NCI-H2227 treated with DMSO at 0.1 percent for 48 hours (cell line): ENCODE measurements at places on chromosomes 3 and 15.

DNA sequence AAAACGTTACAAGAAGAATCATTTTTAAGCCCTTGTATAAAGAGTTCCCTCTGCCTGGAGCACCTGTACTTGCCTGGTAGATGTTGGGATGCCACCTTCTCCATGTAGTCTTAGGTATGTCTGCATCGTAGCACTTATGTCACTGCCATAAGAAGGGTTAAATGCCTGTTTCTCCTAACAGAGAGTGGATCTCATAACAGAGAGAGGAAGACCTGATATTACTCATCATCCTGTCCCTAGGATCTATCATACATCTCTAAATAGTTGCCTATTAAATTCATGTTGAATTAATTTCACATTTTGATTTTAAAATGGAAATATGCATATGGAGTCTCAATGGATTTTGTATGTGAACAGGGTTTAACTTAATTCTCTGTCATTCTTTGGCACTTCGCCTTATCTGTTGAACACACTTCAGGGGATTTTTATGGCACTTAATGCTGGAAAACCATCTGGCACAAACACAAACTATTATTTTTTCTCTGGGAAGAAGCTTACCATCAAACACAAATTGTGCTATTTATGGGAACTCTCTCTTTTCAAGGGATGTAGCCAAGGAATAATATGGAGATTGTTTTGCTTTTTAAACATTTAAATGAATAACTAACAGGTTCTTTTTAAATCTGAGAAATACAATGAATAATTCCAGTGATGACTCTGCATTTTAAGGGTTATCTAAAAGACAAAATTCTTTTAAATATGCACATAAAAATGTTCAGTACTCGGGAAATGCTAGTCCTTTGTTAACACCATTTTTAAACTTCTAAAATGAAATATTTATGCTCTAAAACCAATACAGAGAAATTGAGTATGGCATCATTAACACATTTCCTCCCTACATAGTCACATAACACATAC lies 230.7 kb downstream of the ZNF385D start:
- no peak for DNase-seq

DNA sequence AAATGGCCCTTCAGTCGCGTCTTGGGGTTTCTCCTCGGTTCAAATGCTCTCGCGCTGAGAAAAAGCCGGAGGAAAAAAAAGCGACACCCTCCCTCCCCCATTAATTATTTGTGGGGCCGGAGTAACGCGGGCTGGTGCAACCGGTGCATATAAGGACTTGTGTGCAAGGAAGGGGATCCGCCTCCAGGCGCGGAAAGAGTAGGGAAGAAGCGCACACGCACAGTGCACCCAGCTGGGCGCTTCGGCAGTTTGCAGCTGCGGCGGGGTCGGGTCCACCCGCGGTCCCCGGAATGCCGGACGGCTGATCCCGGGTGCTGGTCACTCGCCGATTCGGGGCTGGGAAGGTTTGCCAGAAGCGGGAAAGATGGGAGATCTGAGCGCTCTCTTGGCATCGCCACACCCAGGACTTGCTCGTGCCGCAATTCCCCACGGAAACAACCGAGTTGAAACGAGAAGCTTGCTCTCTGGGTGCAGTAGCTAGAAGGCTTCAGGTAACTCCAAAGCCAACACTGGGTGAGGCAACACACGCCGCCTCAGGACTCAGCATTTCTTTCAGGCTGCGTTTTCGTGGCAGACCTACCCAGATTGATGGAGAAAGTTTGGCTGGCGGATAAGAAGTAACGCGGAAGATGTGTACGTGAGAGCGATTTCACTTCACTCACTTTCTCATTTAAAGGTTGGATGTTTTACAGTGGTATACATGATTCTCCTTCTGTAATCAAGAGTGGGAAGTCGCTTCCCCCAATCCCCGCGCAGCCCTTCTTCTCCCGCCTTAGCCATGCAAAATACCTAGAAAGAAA lies 720 bp upstream of the TNIK start:
- DNase-seq = peak; percentile 81

DNA sequence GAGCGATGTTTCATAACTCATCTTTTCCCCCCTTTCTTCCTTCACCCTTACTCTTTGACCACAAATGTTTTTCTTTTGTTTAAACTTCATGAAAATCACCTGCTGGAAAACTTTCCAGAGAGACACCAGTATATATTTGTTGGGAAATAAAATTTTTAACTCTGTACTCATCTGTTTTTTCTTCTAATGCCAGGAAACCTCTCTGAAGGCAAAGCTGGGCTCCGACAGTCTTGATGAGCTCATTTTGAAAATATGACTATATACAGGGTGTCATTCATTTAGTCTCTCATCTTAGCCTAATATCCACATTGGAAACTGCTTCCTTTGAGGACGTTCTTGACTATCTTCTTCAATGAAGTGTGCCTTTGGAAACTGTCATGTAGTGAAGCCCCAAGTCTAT lies 339.6 kb upstream of the ROBO2 start:
- no peak for DNase-seq

GRCh38 chr3:62261736-62262135 lies 111.6 kb downstream of the FEZF2 start:
- no peak for DNase-seq

DNA sequence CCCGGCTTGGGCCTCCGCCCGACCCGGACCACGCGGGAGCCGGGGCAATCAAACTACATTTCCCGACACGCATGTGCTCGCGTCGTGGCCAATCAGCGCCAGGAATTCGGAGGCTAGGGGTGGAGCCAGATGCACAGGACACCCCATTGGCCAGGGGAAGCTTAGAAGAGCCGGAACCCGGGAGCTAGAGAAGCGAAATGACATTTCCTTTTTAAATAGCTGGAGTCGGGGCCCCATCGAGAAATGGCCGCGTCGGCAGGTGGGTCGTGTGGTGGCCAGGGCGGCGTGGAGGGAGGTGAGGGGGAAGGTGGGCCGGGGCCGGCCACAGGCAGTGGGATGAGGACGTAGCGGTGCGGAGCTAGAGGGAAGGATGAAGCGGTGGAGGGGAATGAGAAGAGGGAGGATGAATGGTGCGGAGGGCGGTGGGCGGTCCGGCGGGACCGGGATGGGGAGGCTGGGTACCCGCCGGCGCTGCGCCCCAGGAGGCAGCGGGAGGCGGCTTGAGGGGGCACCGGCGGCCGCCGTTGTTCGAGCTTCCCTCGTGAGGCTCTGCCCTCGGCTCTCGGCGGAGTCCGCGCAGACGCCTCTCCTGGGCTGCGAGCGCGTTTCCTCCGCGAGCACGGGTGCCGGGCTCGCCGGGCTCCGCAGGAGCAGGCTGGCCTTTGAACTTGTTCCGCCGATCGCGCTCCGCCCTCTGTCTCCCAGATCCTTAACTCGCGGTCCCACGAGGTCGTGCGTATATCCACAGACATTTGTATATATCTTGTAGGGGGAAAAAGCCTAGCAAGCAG lies at the start of gene KBTBD8:
Gene KBTBD8, plus strand, starts transcription at position 195 of the 791 bp plus-strand sequence. Its CDS starts 49 bp downstream, at position 244.
- peak; percentile 92 for DNase-seq
